ENCODE measurements at places on chromosomes 5 and 9.

- no peak for DNase-seq
These were observed 406.5 kb upstream of the EDIL3 start for GRCh38 chr5:84791138-84791537.

DNA sequence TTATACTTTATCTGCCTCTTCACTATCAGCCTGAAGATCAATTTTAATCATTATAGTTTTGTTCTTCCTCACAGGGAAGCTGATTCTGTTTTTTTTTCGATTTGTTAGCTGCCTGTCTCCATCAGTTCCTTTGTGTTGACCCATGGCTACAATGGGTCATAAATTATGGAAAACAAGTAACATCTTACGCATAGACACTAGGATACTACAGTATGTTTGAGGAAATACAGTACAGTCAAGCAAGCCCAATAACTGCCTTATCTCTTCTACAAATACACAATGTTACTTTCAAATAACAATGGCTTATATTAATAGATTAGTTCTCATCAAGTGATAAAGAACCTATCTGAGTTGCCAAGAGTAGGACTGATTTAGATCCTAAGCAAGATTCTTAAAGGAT is 160.5 kb upstream of the FREM1 start:
- no peak for DNase-seq

DNA sequence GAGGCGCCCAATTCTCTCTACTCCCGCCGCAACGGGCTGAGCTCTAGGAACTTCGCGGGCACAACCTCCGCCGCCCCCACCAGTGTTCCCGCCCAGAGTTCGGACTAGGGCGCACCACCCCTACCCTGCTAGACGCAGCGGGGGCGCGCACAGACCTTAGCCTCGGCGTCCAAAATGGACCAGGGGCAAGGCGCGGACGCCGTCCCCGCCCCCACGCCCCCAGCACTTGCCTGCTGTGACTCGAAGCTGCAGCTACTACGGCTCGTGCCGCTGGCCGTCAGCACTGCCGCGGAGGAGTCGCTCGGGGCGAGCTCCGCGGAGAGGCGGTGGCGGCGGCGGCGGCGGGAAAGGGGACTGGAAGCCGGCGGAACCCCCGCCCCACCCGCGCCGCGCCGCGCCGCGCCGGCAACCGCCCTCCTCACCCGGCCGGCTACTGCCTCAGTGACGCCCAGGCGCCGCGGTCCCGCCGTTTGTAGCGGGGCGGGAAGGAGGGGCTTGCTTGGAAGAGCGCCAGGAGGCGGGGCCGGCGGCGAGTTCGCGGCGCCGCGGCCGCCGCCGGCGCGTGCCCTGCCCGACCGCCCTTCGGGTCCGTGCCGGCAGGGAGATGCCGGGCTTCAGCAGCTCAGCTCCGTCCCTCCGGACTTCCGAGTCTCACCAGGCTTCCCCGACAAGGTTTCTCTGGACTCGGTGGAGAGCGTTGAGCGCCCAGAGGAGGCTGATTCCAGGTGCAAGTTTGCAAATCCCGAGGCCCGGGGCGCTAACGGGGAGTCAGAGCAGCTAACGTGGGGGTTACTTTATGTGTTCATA is 4.5 kb downstream of the ELAVL2 start:
- no peak for DNase-seq

GRCh38 chr5:54758038-54758437 is 227.4 kb downstream of the ESM1 start:
- no peak for DNase-seq

- no peak for DNase-seq
These were observed 49.1 kb downstream of the NDST1 start for GRCh38 chr5:150556859-150557508.

DNA sequence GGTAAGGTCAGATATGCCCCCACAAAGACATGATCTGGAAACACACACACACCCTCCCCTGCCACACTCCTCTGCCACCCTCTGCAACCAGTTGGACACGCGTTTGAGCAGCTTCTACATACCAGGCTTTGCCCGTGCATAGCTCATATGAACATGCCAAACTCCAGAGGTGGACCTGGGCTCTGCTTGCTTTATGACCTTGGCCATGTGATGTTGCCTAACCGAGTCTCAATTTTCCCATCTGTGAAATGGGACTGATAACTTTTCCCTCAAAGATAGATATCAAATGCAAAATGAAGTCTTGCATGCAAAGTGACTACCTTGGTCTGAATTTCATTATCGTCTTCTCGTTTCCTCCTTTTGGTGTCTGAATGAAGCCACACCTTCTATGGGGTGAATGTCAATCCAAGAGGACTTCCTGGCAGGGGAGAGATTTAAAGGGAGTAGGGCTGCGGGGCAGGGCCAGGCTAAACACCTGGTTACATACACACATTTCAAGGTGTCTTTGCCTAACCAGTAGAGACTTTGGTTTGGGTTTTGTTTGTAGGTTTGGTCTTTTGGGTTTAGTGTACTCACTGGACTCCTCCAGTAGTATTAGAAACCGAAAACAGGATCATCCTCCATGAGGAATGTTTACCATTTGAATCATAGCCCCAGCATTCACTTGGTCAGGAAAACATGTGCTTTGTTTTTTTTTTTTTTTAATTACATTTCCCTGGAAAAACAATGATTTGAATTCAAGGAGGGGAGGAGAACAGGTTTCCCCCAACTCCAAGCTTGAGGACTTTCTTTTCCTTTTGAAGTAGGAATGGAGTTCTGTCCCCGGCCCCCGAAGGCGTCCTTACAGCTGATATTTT is 63.2 kb downstream of the COL27A1 start:
- DNase-seq, result no peak

DNA sequence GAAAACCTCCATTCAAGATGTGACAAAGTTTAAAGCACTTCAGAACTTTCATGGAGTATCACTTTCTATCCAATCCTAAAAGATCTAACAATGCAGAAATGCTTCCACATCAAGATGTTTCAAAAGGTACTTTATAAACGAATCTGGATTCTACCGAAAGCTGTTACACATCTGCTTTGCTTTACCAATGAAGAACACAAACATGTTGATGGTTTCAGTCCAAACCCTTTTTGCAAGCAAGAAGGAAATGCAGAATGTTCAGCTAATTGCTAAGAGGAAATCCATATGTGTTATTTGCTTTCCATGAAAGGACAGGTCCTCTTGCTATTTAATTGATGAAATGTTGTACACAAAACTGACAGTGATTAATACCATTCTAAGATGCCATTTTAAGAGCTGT is 419.6 kb downstream of the EFNA5 start:
- DNase-seq, result no peak

All from iPS DF 19.7 (cell line).